ENCODE measurements at places on chromosomes 2 and 18. TPM values are rescaled to one million over a fixed set of nuclear protein-coding genes. Genes with fewer than 3 reads are reported as not detected.
A peak's percentile ranks its signal among the peaks of the same experiment; 100 is the strongest.

DNA sequence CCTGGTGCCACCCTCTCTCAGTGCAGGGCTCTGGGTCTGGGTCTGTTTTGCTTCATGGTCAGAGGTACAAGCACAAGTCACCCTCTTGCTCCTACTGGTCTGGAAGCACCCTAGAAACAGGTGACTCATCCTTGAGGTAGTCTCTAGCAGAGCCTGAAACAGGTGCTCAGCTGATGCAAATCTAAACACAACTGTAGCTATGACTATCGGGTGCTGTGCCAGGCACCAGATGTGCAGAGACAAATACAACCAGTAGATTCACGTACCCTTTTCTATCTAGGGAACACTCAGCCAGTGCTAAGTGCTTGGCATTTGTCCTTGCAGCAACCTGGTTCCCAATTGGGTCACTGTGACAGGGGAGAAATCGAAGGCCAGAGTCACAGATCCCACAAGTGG, 140.9 kb upstream of the MYCN start:
- DNase-seq: no peak

GRCh38 chr2:197358931-197359330, 48.4 kb upstream of the ANKRD44 start:
- no peak for DNase-seq

The PARD3B gene
- 9.7 TPM for total RNA-seq

DNA sequence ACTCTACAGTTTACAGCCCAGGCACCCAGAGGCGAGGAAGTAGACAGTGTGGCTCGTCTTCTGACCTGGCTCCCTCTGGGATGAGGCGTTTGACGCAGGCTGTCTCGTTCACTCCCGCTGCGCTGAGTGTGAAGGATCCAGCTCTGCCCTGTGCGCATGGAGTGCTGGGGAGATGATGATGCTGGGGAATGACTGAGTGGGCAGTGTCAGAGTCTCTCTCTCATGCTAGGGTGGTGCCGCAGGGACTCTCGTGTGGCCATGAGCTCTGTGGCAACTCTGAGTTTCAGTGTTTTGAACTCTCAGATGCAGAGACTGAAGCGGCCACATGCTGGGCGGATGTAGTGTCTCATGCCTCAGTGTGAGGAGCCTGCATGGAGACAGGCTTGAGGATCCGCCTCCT, 118.4 kb upstream of the TPO start:
- no peak for DNase-seq

The GYPC gene
- 13.7 TPM for total RNA-seq

The APLF gene
- 5.3 TPM for total RNA-seq

GRCh38 chr2:97741686-97742085, 28.3 kb downstream of the ZAP70 start:
- no peak for DNase-seq

DNA sequence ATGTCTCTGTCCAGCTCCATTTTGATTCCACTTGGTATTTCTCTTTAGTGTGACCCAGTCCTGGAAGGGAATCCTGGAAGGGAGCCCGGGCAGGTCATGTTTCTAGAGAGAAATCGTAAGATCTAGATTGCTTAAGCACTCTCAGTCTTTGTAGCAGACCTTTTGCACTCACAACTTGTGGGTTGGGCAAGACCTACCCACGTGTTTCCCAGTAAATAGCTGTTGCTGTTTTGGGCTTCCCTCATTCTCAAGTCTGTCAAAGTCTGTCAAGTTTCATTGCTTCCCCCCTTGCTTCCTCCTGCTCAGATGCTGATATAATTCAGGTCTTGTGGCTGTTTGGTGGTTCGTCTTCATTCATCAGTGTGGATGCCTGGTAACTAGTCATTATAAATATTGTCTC, 17.4 kb upstream of the NEMP2 start:
- peak; percentile 7 for DNase-seq

- DNase-seq: no peak
Measured at GRCh38 chr2:216392945-216393840, 19.1 kb upstream of the SMARCAL1 start.

Data from myocyte (in vitro differentiated cells).